ENCODE measurements at places on chromosomes 5 and 9.

- DNase-seq, result no peak
Measured at GRCh38 chr5:143376911-143377813, 26.3 kb downstream of the NR3C1 start.

DNA sequence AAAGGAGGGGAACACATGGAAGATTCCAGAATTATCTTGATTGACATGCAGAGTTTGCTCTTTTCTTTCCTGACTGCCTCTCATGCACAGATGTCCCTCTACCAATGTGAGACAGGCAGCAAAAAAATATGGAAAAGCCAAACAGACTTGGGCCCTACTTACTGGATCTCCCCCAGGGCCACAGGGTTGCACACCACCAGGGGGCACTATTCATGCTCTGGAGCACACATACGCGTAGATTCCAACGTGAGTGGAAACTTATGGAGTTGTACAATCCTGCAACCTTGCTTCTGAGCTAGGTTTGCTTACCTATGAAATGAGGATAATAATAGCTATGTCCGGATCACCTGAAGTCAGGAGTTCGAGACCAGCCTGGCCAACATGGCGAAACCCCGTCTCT, 319.5 kb downstream of the ARHGEF28 start:
- no peak for DNase-seq

DNA sequence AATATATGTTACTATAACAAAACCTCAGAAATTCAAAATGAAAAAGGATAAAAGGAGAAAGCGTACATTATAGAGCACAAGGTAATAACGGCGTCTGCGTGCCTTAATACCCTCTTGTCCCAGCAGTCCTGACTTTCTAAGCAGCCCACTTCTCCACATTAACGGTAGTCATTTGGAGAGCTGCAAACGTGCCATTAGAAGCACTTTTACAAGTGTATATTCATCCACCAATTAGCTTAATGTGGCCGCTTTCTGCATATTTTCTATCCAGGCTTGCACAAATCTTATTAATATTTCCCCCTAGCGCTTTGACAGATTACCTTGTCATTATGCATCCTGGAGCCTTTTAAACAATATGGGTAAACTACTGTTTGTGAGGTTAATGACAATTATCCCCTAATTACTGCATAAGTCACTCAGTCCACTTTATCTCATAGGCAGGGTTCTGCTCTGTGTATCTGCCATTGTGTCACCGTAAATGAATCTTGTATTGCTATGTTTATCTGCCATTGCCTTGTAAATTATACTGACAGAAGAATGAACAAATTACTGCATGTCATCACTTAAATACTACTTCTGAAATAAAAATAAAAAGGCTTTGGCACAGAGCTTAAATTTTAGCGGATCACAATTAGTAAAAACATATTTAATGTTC, 421.3 kb downstream of the BNC2 start:
- DNase-seq, result no peak

DNA sequence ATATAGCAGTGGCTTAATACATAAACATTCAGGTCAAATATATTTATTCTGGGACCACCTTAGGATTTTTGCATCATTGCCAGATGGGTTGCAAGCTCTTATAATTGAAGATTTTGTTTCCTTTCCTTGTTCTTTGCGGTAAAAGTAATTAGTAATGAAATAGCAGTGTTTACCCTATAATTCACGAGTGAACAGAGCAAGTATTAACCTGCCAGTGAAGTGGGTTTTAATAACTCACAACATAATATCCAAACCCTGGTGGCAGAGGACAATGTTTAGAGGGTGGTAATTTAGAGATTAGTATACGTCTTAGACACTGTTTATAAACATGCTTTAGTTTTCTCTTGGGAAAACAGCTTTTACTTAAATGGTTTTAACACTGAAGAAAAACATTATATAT, 11.8 kb downstream of the ARL14EPL start:
- no peak for DNase-seq

- DNase-seq, result no peak
Measured at GRCh38 chr9:7097785-7098752, 340.3 kb downstream of the KDM4C start.

GRCh38 chr9:8362250-8362649, 562.7 kb upstream of the DMAC1 start:
- no peak for DNase-seq

- no peak for DNase-seq
Measured at GRCh38 chr5:178387856-178388190, 155.2 kb upstream of the PHYKPL start.

GRCh38 chr9:79695531-79696175, 123.9 kb downstream of the TLE4 start:
- DNase-seq, result no peak

DNA sequence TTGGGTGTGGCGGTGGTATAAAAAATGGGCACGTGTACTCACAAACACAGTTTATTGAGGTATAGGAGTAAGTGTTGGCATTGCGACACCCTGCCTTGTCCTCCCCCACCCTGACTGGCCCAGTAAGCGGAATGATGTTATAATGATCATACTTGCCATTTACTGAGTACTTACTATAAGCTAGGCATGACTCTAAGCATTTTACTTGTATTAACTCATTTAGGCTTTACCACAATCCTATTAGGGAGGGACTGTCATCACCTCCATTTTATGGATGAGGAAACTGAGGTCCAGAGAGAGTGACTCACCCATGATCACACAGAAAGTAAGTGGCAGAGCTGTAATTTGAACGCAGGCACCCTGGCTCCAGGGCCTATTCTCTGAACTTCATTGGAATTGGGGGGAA, 2.3 kb downstream of the SMIM3 start:
- peak; percentile 79 for DNase-seq

GRCh38 chr5:1402611-1403255, 42.5 kb downstream of the SLC6A3 start:
- no peak for DNase-seq

- DNase-seq, result no peak
Measured at GRCh38 chr9:99472240-99472915, 250.3 kb downstream of the SEC61B start.

DNA sequence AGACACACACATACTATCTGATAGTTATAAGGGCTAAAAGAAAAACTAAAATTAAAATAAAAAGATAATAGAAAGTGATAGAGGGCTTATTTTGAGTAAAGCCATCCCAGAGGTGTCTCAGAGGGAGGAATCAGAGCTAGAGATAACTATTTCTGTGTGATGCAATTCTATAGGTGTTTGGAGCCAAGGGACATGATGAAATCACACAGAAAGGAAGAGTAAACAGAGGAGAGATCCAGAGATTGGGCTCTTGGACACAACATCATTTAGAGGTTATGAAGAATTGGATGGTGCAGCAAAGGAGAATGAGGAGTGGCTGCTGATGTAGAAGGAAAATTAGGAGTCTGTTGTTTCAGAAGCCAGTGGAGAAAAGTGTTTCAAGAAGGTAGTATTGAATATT, 393.5 kb downstream of the DIRAS2 start:
- no peak for DNase-seq

GRCh38 chr5:137217599-137218200, 281.4 kb downstream of the SPOCK1 start:
- DNase-seq, result no peak

DNA sequence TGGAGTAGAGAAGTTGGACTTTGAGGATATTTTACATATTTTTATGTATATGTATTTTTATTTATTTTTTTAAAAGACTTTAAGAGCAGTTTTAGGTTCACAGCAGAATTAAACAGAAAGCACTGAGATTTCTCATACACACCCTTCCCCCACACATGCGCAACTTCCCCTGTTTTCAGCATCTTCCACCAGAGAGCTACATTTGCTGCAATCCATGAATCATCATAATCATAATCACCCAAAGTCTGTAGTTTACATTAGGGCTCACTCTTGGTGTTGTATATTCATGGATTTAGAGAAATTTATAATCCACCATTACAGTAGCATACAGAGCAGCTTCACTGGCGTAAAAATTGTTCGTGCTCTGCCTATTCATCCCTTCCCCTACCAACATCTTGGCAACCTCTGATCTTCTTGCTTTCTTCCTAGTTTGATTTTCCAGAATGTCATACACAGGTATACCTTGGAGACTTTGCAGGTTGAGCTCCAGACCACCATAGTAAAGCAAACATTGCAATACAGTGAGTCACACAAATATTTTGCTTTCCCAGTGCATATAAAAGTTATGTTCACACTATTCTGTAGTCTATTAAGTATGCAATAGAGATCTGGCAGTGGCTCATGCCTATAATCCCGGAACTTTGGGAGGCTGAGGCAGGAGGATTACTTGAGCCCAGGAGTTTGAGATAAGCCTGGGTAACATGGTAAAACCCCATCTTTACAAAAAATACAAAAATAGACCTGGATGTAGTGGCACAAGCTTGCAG, 9.6 kb upstream of the CCDC171 start:
- no peak for DNase-seq

DNA sequence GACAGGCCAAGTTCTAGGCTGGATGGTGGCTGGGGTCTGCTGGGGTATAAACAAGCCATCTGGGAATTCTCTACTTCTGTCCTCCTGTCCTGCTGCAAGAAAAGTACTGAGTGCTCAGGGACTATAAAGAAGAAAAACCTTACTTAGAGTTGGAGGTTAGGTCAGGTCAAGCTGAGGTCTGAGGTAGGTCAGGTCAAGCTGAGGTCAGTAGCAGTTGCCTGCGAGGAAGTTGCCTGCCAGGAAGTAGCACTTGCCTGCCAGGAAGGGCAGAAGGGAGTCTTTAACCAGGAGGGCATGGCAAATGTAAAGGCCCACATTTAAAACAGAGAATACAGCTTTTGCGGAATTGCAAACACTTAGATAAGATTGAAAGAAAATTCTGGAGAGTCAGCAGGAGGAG, 51.3 kb upstream of the PRLR start:
- no peak for DNase-seq

DNA sequence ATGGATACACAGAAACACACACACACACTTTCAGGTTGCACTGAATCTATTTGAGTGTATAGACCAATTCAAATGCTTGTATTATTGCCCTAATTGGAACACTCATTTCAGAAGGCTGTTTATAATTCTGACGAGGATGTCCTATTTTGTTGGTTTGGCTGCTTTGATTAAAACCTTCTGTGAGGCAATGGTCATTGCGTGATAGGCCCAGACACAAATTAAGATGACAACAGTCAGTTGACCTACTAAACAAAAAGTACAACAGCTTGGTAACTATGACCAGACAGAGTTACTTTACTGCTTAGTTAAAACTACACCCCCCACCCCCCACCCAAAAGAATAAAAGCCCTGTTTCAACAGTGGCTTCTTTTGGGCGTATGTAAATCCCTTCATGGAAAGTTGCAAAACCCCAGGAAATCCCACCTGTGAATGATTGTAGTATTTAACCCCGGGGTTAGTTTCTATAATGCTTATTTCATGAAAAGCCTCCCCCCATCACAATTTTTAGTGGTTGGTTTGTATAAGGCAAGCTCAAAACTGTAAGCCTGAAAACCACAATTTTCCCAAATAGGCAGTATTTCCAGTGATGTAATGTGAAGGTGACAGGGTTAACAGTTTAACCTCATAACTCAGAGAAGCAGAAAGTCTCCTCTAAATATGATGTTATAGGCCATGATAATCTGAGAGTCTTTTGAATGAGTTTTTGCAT, 340.8 kb downstream of the FGF10 start:
- no peak for DNase-seq

GRCh38 chr5:53730943-53731342, 170.5 kb downstream of the NDUFS4 start:
- DNase-seq, result no peak

DNA sequence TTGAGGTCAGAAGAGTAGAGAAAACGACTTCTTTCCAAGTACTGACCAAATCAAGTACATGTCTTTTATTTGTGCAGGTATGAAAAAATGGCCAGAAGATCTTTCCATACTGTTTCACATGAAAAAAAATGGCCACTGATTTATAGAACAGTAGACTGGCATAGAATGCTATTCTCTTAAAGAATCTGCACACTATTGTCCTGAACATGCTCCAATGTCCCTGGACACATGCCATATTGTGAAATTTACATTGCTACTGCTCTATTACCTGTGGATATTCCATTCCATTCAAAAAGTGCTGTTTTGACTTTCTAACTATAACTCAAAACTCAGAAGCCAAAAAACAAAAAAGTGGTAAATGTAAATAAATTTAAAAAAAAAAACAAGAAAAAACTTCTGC, 60.6 kb downstream of the FBXL17 start:
- DNase-seq, result no peak

- DNase-seq, result peak; percentile 20
Measured at GRCh38 chr5:10192309-10192708, 57.4 kb downstream of the ATPSCKMT start.

- DNase-seq, result no peak
Measured at GRCh38 chr9:79164406-79164805, 407.4 kb upstream of the TLE4 start.

DNA sequence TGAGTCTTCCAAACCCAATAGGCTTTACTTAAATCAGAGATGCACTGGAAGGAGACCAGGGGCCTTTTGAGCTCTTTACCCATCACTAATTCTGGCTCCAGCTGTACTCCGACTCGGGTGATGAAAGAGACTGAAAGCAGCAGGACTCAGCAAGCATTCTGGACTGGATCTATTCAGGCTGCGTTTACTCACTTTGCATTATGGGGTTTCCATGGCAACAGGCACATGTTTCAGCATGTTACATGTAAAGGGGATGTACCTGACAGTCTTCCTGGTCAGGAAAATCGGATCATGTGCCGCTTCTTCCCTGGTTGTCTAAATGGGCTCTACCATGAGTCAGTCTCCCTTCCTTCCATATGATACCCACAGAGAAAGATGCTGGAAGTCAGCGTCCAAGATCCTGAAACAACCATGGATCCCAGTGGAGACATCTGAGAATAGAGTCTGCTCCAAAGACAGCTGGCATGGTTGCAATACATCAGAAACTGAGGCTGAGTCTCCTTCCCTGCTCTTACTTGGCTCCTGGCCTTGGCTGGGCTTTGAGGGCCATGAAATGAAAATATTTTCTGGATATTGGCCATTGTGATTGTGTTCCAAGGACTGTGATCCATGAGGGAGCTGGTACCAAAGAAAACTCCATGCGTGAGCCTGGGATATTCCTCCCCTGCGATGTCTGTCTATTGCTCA, 102.5 kb upstream of the TNC start:
- no peak for DNase-seq

GRCh38 chr9:86079421-86079831, 19.9 kb downstream of the GOLM1 start:
- no peak for DNase-seq

DNA sequence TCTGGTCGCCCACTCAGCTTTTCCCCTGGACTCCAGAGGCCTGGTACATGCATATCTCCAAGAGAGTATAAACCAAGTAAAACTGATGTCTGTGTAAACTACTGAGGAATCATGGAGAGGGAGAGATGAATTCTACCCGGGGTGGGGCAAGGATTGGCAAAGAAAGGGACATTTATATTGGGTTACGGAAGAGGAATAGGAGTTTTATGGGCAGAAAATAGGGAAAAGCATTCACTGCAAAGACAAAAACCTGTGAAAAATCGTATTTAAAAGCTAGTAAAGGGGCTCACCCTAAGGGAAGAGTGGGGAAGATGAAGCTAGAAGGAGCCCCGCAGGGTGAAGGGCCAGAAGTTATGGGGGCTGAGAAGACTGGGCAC, 248.0 kb upstream of the KLF4 start:
- DNase-seq, result no peak

GRCh38 chr9:129005336-129005997, 22.7 kb downstream of the SH3GLB2 start:
- no peak for DNase-seq
